Testis (tissue), 5 donors: ENCODE measurements at places on chromosomes 5 and 9.

DNA sequence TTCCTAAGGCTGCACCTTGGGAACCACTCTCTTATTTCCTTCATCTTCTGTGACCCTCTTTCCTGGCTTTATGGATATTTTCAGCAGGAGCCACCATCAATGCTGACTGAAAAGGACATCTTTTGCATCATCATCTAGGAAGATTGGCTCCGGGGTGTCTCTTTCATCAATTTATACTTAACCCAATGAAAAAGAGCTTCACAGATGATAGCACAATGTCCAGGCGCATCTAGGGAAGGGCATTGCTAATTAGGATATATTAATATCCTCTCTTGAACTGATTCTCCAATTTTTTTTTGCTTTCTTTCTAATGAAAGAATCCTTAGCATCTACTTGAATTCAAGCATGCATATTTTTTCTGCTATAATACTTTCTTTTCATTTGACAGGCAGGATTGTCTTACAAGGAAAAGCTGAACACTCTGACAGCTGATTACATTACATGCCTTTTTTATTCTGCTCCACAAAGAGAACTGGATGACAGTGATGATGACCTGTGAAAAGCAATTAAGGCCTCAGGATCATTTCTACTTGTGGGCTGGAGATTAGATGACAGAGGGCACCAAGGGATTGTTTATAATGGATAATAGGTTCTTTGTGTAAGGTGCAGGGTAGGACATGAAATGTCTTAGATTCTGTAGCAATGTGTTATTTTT is 60.2 kb downstream of the PCSK1 start:
- DNase-seq = no peak

DNA sequence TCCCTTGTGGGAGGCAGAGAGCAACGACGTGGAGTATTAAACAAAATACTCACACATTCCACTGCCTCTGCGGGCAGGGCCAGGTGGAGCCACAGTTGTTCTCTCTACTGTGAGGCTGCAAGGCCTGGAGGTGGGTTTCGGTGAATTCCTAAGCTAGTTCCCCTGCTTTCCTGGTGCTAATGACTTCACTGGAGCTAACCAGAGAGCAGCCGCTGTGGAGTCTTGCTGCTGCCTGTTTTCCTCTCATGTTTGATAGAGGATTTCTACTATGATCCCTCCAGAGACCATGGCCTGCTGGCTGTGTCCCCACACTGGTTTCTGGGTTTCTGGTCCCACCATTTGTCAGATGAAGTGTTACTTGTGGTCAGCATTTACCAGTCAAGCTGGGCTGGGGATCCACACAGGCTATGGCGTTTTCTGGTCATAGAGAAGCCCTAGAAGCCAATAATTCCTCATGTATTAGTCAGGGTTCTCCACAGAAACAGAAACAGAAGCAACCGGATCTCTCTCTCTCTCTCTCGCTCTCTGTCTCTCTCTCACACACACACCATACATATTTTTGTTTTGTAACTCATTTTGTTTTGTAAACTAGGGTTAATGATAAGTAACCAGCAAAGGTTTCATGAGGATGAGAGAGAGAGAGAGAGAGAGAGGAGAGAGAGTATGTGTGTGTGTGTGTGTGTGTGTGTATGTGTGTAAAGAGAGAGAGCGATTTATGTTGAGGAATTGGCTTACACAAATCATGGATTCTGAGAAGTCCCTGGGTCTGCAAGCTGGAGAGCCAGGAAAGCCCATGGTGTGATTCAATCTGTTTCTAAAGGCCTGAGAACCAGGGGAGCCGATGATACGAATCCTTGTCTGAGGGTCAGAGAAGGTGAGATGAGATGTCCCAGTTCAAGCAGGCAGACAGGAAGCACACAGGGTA is 403.0 kb downstream of the GADD45G start:
- DNase-seq = no peak

- peak; percentile 74 for DNase-seq
These were observed 15.3 kb upstream of the GRXCR2 start for GRCh38 chr5:145887976-145888574.

DNA sequence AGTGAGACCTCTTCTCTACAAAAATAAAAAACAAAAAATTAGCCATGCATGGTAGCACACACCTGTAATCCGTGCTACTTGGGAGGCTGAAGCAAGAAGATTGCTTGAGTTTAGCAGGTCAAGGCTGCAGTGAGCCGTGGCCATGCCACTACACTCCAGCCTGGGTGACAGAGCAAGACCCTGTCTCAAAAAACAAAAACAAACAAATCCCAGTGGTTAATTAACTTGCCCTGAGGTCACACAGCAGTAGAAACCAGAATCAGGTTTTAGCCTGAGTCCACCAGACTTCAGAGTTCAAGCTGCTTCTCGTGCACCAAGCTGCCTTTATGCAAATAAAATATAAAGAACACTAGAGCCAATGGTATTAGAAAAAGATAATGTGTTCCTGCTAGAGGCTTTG is 169.7 kb downstream of the GOLPH3 start:
- DNase-seq = no peak

- no peak for DNase-seq
These were observed 8.7 kb downstream of the HNRNPH1 start for GRCh38 chr5:179614745-179615144.

DNA sequence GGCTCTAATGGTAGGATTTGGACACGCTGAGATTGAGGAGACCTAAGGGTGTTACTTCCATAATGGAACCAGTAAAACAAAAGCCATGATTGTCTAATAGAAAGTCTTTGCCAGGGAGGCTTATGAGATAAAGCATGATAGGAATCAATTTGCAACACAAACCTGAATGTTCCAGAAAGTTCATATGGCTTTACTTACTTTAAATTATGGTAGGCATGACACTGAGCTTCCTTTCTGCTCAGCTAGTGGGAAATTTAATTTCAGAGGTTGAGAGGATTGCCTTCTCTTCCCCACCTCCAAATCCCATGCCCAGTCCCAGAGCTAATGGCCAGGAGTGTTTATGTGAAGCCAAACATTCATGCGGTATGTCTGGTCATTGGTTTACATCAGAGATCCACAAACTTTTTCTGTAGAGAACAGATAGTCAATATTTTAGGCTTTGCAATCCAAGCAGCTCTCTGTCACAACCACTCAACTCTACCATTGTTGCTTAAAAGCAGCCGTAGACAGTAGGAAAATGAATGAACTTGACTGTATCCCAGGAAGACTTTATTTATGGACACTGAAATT is 114.5 kb downstream of the UGCG start:
- DNase-seq = no peak

- no peak for DNase-seq
These were observed 11.0 kb downstream of the RASA1 start for GRCh38 chr5:87278590-87279100.

DNA sequence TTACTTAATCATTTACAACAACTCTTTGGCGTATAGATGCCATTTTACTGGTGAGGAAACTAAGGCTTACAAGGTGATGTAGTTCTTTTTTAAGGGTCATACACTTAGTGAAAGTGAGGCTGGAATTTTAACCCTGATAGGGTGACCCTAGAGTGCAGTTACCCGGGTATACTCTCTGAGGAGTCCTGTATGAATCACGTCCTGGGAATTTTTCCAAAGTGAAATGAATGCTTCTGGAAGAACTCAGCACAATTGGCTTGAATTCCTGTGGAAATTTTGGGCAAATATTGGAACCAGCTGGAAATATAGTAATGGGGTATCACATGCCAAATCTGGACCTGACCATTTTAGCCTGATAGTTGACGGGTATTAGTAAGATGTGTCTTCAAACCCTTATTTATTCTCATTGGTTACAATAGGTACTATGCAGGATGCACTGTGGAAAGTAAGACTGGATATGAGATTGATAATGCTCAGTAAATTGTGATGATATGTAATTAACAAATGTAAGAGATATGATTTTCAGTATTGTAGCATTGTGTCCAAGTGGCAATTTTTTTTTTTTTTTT is 14.8 kb downstream of the SUB1 start:
- no peak for DNase-seq

DNA sequence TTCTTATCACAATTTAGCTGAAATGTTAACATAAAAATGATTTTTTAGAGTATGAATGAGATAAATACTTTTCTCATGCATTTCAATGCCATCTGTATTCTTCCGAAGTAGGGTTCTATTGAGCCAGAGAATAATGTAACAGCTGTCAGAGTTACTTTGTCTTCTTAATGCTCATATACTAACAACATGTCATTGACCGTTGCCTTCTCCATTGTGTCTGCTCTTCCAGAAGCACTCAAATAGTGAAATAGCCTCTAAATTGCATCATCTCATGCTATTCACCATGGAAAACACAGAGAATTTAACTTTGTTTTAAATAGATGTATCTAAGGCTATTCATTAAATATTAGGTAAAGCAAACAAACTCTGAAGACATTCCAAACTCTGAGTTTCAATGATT is 1875.9 kb upstream of the CDH9 start:
- DNase-seq = no peak

DNA sequence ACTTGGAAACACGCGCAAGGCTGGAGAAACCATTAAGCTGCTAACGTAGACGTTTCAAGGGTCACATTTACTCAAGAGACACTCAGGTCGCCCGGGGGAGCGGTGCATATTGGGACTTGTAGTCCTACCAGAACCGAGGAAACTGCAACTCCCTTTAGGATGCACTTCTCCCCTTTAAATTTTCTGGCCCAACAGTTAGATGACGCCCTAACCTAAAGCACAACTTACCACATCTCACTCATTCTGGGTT is 384 bp upstream of the DMXL1 start:
- DNase-seq = peak; percentile 94
